ENCODE measurements at places on chromosomes 3 and 15.

GRCh38 chr3:124873226-124873625, 13.9 kb downstream of the ITGB5 start:
- H3K27ac ChIP-seq: no peak overlapping the region
- peaks cover 42% of the 10 kb centered on the region for H3K4me1 ChIP-seq
- no peaks in the 10 kb centered on the region for H3K27me3 ChIP-seq
- H3K36me3 ChIP-seq: peaks cover 13% of the 10 kb centered on the region
- no peak for DNase-seq
- H3K4me3 ChIP-seq: no peak overlapping the region

DNA sequence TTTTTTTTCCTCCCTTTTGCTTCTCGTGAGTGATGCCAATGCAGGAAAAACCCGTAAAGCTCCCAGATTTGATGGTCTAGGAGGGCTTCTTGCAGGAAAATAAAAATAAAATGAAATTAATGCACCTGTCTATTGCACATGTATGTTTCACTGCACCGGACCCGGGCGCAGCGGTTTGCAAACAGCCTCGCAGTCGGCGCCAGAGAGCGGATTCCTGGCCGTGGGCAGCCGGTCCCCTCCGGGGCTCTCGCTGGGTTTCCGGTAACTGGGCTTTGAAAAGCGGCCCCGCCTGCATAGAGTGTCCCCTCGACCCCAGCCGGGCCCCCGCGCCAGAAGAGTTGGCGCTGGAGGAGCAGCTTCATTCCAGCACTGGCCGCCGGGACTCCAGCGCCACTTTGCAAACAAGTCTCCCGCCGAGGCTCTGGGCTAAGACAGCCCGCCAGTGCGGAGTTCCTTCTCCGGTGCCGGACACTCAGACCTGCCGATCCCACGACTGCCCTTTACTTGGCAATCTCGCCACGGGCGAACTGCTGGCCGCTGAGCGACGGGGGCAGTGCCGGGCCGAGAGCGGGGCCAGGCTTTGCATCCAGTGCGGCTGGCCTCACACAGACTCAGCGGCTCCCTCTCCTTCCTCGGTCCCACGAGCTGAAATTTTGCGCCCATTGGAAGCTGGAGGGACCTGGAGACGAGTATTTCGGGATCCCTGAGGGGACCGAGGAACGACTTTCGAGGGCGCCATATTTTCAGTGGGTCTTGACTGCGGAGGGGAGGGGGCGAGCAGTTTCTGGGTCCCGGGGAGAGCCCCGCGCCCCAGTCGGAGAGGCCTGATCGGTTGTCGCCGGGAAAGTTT, 225.9 kb upstream of the C2CD4B start:
- peaks cover 7% of the 10 kb centered on the region for H3K4me1 ChIP-seq
- H3K27ac ChIP-seq: peak overlapping the region; percentile 93
- H3K36me3 ChIP-seq: no peaks in the 10 kb centered on the region
- peak; percentile 78 for DNase-seq
- H3K27me3 ChIP-seq: no peaks in the 10 kb centered on the region

GRCh38 chr3:55204417-55204816, 276.6 kb upstream of the LRTM1 start:
- no peak overlapping the region for H3K4me3 ChIP-seq
- DNase-seq: no peak
- H3K27me3 ChIP-seq: no peaks in the 10 kb centered on the region
- H3K4me1 ChIP-seq: no peaks in the 10 kb centered on the region
- H3K36me3 ChIP-seq: no peaks in the 10 kb centered on the region
- H3K27ac ChIP-seq: no peak overlapping the region

- no peak overlapping the region for H3K4me3 ChIP-seq
- H3K36me3 ChIP-seq: peaks cover 5% of the 10 kb centered on the region
- no peak overlapping the region for H3K27ac ChIP-seq
- no peak for DNase-seq
- H3K4me1 ChIP-seq: no peaks in the 10 kb centered on the region
These were observed 206.5 kb downstream of the XXYLT1 start for GRCh38 chr3:195064300-195064931.

- DNase-seq: peak; percentile 72
- H3K27ac ChIP-seq: peak within 1 kb of the TSS; percentile 89
- H3K36me3 ChIP-seq: no peaks in the 10 kb centered on the region
- H3K4me3 ChIP-seq: peak within 1 kb of the TSS; percentile 84
- H3K4me1 ChIP-seq: peaks cover 5% of the 10 kb centered on the region
These were observed at the start of gene AVEN for GRCh38 chr15:34038871-34039789. TSS of gene AVEN (minus strand) at chr15:34039204. CDS start at chr15:34039046, 158 bp downstream.

GRCh38 chr3:169879845-169880575, 10.3 kb upstream of the LRRC31 start:
- H3K36me3 ChIP-seq: no peaks in the 10 kb centered on the region
- no peak overlapping the region for H3K4me3 ChIP-seq
- no peak for DNase-seq

DNA sequence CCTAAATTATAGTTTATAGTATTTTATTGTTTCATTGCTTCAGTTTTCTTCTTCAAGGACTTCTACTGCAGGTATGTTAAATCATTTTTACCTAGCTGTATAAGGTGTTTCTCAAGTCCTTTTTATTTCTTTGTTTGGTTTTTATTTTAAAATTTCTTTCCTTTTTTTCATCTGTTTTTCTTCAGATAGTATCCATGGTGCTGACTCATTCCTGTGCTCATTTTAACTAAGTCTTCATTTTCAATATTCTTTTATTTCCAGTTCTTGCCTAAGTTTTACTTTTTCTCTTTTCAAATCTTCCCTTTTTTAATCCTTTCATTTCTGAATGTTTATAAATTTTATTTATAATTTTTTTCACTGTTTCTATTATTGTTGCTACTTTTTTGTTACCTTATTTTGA, 42.3 kb upstream of the STIMATE start:
- no peaks in the 10 kb centered on the region for H3K4me1 ChIP-seq
- H3K27me3 ChIP-seq: no peaks in the 10 kb centered on the region
- no peaks in the 10 kb centered on the region for H3K36me3 ChIP-seq
- H3K4me3 ChIP-seq: no peak overlapping the region
- DNase-seq: no peak

Measured in ascending aorta (tissue), 2 donors.